ENCODE measurements at places on chromosomes 7 and 10.

DNA sequence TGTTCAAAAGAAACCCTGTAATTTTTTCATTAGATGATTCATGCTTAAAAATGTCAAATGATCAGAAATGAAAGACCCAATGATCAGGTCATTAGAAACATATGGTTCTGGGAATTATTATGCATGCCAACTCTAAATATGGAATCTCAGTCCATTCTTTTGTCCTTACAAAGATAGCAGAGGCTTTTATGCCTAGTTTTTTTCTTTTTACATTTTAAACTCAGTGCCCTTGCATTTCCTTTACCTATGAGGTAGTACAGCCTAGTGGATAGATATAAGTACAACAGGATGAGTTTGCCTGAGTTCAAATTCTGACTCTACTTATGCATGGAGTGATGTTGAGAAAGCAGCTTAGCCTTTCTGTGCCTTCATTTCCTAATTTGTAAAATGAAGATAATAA is 392.9 kb downstream of the SUGCT start:
- no peak for DNase-seq

GRCh38 chr10:108757946-108758345 is 1165.4 kb downstream of the XPNPEP1 start:
- no peak for DNase-seq

GRCh38 chr7:82428186-82428961 is 15.2 kb downstream of the CACNA2D1 start:
- no peak for DNase-seq

- no peak for DNase-seq
These were observed 101.4 kb downstream of the FAM107B start for GRCh38 chr10:14673189-14673861.

- DNase-seq, result no peak
These were observed 4.3 kb downstream of the VIPR2 start for GRCh38 chr7:159140170-159140910.

- DNase-seq, result no peak
These were observed 10.8 kb downstream of the NKX6-2 start for GRCh38 chr10:132774902-132775863.

GRCh38 chr10:98055841-98056516 is 25.6 kb upstream of the CRTAC1 start:
- no peak for DNase-seq

GRCh38 chr10:71075086-71075758 is 137.1 kb upstream of the UNC5B start:
- DNase-seq, result peak; percentile 6

DNA sequence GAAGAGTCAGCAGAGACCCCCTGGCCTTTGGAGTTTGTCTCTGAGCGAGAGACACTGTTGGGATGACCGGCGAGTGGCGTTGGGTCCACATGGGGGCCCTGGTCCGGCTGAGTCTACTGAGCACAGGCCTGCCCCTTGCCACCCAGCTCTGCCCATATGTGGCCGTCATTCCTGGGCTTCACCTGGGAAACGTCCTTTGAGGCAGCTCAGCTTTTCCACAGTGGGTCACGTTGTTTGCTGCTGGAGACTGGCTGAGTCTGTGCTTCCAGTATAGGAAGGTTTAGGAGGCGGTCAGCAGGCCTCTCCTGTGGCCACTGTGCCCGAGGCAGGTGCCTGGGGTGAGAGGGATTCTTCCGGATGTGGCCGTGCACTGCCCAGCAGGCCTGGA is 17.1 kb downstream of the ADAM8 start:
- DNase-seq, result no peak

GRCh38 chr10:48467669-48468068 is 137.2 kb downstream of the ARHGAP22 start:
- DNase-seq, result peak; percentile 9

GRCh38 chr7:63925262-63925625 is 73.4 kb upstream of the ZNF722 start:
- DNase-seq, result no peak

DNA sequence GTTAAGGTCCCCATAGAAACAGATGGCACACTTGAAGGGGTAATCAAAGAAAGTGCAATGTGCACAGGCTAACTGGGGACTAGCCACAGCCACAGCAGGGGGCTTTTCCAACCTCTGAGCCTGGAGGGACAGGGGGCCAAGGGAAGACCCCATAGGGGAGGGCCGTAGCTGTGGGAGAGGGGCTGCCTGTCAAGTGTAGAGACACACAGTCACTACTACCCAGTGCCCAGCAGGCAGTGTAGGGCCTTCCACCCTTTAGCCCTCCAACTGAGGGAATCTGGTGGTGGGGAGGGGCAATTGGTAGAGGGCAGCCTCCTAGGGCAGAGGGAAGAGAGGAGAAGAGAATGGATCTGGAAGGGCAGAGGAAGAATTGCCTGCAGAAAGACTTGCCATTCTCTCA is 54.6 kb downstream of the CREB5 start:
- no peak for DNase-seq

GRCh38 chr7:108456845-108457540 is 757 bp upstream of the NRCAM start:
- DNase-seq, result no peak

- DNase-seq, result no peak
These were observed 1.0 kb downstream of the YKT6 start for GRCh38 chr7:44201813-44202212.

DNA sequence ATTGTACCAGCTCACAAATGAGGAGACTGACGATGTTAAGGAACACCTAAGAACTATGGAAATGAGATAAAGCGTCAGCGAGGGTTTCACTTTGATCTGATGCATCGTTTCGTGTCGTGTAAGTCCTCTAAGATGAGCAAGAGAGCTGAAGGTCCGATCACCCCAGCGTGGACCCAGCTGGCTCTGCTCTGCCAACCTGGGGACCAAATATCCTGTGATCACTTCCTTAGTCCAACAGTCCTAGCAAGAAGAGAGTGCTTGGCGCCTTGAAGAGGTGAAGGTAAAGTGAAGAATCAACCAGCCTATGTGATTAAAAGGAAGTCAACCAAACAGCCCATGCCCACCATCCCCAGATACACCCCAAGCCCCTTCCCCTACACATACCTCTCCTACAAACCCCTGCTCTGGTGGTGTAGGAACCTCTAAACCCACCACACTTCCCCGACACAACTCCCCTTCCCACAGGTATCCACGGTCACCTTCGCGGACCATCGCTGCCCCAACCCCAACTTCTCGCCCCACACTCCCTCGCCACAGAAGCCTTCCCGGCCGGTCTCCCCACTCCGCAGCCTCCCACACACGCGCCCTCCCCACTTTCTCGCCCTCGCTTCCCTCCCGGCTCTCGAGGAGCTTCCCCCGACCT is 722 bp downstream of the UPF2 start:
- no peak for DNase-seq

- no peak for DNase-seq
These were observed 652 bp downstream of the OR2A12 start for GRCh38 chr7:144086730-144087129.

GRCh38 chr10:14524691-14525324 is 194.1 kb upstream of the FRMD4A start:
- DNase-seq, result no peak

- DNase-seq, result no peak
These were observed 25.2 kb downstream of the SORBS1 start for GRCh38 chr10:95536017-95536416.

- DNase-seq, result peak; percentile 86
These were observed 19.7 kb downstream of the MXI1 start for GRCh38 chr10:110226926-110227641.

GRCh38 chr7:131363719-131364118 is 36.0 kb downstream of the MKLN1 start:
- no peak for DNase-seq

DNA sequence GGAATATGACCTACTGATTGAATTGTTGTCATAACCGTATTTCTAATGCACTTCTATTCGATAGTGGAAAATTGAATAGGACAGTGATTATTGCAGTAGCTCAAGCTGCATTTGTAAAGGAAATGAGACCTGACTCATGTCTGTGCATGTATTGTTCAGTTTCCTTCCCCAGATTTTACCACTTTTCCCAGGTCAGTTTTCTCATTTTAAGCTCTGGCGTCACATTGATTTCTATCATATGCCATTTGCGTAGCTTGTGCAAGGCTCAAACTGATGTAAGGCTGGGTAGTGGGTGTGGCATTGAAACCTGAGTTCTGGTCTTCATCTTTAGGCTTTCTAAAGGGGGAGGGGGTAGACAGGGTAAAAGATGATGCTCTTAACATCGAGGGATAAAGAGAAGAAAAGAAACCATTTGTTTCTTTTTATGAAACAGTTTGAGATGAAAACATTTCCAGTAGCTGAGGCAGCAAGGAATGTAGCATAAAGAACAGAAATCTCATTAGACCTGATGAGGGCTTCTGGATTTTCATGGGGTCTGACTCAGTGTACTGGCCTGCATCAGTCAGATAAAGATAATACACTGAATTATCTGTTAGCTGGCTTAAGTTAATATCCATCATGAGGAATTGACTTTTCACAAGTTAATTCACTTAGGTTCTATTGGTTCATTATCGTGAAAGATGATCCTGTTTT is 182.3 kb upstream of the CDCA7L start:
- DNase-seq, result no peak

GRCh38 chr10:59631237-59631636 is 78.4 kb downstream of the SLC16A9 start:
- DNase-seq, result no peak

- no peak for DNase-seq
These were observed 234.1 kb downstream of the FOXP2 start for GRCh38 chr7:114648680-114649079.

DNA sequence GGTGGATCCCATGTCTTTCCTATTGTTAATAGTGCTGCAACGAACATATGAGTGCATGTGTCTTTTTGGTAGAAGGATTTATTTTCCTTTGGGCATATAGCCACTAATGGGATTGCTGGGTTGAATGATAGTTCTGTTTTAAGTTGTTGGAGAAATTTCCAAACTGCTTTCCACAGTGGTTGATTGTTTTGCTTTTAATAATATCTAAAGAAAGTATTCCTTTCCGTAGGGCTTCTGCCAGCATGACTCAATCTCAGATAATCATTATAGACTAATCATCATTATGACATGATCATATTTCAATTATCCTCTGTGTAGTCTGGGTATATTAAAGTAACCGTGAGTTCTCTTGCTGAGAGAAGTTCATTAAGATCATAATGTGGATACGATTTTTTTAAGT is 110.2 kb upstream of the KMT2E start:
- no peak for DNase-seq

DNA sequence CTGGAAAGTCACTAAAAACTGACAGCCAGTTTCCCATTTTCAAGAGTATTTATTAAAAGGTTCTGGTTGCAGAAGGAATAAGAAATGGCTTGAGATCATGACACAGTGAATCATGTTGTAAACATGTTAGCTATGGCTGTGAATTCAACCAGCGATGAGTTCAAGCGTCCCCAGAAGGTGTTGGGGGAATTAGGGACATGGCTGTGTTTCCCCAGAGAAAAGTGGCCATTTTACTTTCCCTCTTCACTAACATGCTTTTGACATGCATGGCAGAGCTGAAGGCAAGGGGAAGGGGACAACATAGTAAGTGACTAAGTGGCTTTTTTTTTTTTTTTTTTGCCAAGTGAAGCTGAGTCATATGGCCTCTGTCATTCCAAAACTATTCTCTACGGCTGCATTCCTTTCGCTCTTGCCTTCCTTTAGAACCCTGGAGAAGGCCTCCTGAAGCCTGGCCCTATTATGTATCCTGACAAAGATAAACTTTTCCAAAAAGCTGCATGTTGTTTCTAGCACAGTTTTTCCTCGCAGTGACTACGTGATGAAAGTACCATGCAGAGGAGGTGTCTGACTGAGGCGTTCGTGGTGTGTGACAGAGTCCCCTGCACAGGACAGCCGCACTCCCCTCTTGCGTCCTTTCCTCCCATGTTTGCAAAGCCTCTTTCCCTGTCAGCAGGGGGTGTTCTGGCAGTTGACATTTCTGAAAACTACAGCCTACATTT is 46.9 kb downstream of the EGFR start:
- no peak for DNase-seq

DNA sequence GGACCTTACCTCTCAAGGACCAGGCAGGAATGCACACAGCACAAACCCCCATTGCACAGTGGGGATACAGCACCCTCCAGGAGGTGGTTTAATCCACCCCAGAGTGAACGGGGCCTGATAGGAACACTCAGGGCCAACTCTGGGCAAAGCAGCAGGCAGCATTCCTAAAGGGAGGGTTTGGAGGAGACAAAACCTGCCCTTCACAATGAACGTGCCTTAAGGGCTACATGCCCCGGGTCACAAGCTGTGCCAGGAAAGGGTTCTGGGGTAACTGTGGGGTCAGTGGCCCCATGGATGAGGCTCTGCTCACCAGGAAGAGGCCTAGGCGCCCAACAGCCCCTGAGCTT is 1.1 kb downstream of the GPRIN2 start:
- no peak for DNase-seq

GRCh38 chr10:5813091-5813340 is 218 bp downstream of the GDI2 start:
- DNase-seq, result no peak

DNA sequence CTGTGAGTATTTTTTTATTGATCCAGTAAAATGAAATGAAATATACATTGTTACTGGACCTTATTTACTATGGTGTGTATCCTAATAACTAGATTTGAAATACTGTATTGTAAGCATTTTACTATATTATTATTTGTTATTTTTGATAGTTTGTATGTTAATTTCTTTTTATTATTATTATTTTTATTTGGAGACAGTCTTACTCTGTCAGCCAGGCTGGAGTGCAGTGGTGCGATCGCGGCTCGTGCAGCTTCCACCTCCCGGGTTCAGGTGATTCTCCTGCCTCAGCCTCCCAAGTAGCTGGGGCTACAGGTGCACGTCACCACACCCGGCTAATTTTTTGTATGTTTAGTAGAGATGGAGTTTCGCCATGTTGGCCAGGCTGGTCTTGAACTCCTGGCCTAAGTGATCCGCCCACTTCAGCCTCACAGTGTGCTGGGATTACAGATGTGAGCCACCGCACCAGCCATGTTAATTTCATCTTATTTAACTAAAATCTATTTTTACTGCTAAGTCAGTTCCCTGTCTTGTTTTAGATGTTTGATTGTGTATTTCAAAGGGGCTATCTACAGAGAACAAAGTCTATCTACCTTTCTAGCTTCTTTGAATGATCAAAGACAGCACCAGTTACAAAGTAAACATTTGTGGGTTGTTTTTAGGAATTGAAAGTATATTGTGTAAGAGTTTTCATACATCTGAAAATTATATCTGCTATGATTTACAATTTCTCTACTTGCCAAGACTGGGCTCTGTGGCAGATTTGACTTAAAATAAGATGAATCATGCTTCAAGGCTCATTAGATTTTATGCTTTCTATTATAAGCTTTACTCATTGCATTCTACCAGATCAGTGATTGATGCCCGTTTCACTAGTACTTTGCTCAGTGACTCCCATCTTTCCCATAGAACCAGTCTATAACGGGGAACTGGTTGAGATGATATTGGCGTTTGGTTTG is 41.6 kb downstream of the CDC123 start:
- DNase-seq, result no peak

- no peak for DNase-seq
These were observed 631 bp downstream of the OTUD1 start for GRCh38 chr10:23439452-23439960.

GRCh38 chr7:152512706-152513105 is 76.9 kb upstream of the KMT2C start:
- DNase-seq, result no peak
